ENCODE measurements at places on chromosomes 2 and 18. TPM values are rescaled to one million over a fixed set of nuclear protein-coding genes. Genes with fewer than 3 reads are reported as not detected.

LYPD6B gene
- 55.3 TPM for total RNA-seq

CCBE1 gene
- total RNA-seq = 2.0 TPM

NMUR1 gene
- total RNA-seq = not detected

ACTG2 gene
- 2,977 TPM for total RNA-seq

CRYGD gene
- total RNA-seq = not detected

C2orf81 gene
- total RNA-seq = 3.5 TPM

LPIN2 gene
- 13.4 TPM for total RNA-seq

RBKS gene
- not detected for total RNA-seq

NPAS2 gene
- total RNA-seq = 33.9 TPM

HDLBP gene
- total RNA-seq = 530 TPM

DSG1 gene
- total RNA-seq = not detected

UGT1A4 gene
- 6.7 TPM for total RNA-seq

TANC1 gene
- total RNA-seq = 35.1 TPM

CCDC102B gene
- total RNA-seq = 16.9 TPM

ATP8B1 gene
- 189 TPM for total RNA-seq

TXNDC2 gene
- total RNA-seq = not detected

ADRA2B gene
- total RNA-seq = not detected

FKBP1B gene
- total RNA-seq = 1.3 TPM

LCT gene
- total RNA-seq = not detected

GPD2 gene
- total RNA-seq = 254 TPM

SULT1C2 gene
- total RNA-seq = 235 TPM

OBSL1 gene
- 47.1 TPM for total RNA-seq

VPS4B gene
- 24.5 TPM for total RNA-seq

HTR2B gene
- total RNA-seq = 0.89 TPM

KLHL14 gene
- 0.55 TPM for total RNA-seq

ZNF385B gene
- 41.4 TPM for total RNA-seq

RALBP1 gene
- 46.7 TPM for total RNA-seq

CKAP2L gene
- total RNA-seq = 2.0 TPM

Measured in stomach (tissue), 19 donors.